Pons (tissue), 1 donor: ENCODE measurements at places on chromosomes 6 and 20.

- DNase-seq: no peak
Observed at GRCh38 chr6:167397712-167398111, 72.8 kb downstream of the TTLL2 start.

DNA sequence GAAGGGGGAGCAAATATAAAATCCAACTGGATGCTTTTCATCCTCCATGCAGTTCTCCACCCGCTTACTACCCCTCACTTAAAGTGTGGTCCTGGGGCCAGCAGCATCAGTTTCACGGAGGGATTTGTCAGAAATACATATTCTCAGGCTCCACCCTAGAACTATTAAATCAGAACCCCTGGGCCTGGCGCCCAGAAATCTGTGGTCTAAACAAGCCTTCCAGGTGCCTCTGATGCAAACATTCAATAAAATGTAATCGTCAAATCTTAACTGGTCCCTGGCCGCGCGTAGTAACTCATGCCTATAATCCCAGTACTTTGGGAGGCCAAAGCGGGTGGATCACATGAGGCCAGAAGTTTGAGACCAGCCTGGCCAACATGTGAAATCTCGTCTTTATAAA lies 47.7 kb downstream of the ATXN1 start:
- no peak for DNase-seq

GRCh38 chr20:50338479-50339391 lies 148.1 kb downstream of the CEBPB start:
- DNase-seq: peak; percentile 61

DNA sequence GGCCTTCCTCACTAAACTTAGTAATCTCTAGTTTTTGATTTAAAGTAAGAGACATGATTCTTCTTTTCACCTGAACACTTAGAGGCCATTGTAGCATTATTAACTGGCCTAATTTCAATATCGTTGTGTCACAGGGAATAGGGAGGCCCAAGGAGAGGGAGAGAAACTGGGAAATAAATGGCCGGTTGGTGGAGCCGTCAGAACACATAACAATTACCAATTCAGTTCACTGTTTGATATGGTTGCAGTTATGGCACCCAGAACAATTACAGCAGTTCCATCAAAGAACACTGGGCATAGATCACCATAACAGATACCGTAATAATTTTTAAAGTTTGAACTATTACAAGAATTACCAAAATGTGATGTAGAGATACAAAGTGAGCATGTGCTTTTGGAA lies 9.1 kb upstream of the GLYATL3 start:
- DNase-seq: no peak

DNA sequence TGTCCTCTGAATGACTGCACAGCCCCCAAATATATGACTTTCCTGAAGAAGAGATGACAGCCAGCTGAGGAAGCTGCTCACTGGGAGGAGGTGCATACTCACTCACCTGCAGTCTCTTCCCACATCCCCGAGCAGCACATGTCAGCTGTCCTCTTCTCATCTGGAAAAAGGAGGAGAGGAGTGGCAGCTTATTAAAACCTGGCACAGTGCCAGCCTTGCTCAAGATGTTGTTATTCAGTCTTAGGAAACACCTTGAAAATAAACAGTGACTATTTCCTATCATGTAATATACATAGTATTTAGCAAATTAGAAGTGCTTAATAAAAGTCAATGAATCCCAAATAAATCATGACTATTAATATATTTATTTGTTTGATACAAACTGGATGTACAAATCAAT lies 232.9 kb downstream of the EPM2A start:
- peak; percentile 30 for DNase-seq

GRCh38 chr6:158270389-158271127 lies 41.7 kb upstream of the TULP4 start:
- no peak for DNase-seq

DNA sequence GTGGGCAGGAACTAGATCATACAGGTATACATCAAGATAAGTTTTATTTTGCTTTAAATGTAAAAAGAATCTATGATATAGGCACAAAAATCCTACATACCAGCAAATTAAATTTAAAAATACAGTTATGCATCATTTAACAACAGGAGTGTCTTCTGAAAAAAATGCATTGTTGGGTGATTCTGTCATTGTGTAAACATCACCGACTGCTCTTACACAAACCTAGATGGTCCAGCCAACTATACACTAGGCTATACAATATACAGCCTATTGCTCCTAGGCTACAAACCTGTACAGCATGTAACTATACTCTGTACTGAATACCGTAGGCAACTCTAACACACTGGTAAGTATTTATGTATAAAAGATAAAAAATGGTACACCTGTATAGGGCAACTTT lies 139.4 kb downstream of the RNGTT start:
- DNase-seq: no peak
